ENCODE measurements at places on chromosomes 1 and 21.

- no peak for DNase-seq
Measured at GRCh38 chr21:31732597-31733550, 956 bp upstream of the SCAF4 start.

GRCh38 chr1:162019006-162019405 is 4.7 kb downstream of the OLFML2B start:
- DNase-seq = no peak

GRCh38 chr21:39232861-39233291 is 49.6 kb upstream of the PSMG1 start:
- no peak for DNase-seq

GRCh38 chr1:200221614-200222282 is 188.1 kb downstream of the ZNF281 start:
- no peak for DNase-seq

GRCh38 chr1:174680101-174680500 is 232.3 kb downstream of the GPR52 start:
- no peak for DNase-seq

- DNase-seq = peak; percentile 37
Measured at GRCh38 chr1:228944296-228944695, 209.0 kb downstream of the RHOU start.

DNA sequence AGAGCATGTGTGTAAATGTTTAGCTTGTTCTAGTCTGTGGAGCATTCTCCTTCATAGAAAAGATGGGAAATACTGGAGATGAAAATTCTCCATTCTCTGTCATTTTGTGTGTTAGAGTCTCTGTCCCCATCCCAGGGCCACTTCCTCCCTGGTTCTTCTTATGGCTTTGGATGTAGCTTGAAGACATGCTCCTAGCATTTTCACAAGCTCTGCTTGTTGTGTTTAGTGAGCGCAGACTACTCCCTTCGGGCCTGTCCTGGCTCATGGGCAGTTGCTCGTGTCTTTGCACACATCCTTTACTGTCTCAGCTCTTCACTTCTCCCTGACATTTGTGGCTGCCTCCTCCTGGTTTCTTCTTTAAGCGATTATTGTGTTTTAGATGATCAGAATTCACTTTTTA is 30.4 kb downstream of the MAPKAPK2 start:
- no peak for DNase-seq

- DNase-seq = no peak
Measured at GRCh38 chr1:66250075-66250474, 283.9 kb upstream of the SGIP1 start.

DNA sequence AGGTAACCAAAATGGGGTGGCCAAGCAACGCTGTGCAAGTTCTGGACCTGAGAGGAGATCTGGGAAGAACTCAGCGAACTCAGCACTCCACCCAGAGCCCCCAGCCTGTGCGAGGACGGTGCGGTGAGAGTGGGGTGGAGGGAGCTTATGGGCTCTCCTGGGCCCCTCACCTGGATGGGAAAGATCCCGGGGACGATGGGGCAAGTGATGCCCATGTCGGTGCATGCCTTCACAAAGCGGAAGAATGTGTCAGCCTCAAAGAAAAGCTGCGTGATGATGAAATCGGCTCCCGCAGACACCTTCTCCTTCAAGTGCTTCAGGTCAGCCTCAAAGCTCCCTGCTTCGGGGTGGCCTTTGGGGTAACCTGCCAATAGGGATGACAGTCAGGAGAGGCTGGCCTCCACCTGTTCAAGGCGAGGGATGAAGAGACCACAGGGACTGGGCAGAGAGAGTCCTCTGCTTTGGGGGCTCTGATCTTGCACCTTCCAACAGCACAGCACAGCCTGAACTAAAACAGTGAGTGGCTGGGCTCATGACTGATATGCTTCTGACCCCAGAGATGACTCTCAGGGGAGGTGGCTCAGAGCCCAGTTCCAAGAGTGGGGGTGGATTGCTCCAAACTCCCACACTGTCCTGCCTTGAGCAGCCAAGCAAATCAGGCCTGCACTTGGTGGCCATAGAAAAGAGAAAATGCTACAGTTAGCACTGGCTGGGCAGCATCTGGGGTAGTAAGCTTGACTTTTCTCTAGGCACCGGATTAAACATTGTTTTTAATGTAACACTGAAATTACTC is 9.5 kb downstream of the MTHFR start:
- no peak for DNase-seq

DNA sequence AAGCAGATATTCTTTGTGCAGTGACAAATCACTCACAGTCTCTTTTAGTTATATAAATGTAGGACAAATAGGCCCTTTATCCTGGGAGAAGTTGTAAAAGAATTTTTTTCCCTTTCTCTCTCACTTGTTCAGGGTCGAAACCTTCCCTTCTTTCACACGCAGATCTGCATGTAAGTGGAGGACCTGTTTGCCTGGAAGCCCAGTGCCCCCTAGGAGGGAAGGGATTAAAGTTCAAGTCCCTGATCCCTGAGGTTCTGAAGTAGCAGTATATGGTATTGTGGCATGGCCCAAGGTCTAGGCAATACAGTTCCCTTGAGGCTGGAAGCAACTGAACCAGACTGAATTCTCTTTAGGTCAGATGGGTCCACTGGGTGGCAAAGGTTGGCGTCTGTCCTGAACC is 48.6 kb upstream of the PTGFRN start:
- DNase-seq = no peak

- no peak for DNase-seq
Measured at GRCh38 chr1:64246294-64246917, 43.0 kb downstream of the UBE2U start.

DNA sequence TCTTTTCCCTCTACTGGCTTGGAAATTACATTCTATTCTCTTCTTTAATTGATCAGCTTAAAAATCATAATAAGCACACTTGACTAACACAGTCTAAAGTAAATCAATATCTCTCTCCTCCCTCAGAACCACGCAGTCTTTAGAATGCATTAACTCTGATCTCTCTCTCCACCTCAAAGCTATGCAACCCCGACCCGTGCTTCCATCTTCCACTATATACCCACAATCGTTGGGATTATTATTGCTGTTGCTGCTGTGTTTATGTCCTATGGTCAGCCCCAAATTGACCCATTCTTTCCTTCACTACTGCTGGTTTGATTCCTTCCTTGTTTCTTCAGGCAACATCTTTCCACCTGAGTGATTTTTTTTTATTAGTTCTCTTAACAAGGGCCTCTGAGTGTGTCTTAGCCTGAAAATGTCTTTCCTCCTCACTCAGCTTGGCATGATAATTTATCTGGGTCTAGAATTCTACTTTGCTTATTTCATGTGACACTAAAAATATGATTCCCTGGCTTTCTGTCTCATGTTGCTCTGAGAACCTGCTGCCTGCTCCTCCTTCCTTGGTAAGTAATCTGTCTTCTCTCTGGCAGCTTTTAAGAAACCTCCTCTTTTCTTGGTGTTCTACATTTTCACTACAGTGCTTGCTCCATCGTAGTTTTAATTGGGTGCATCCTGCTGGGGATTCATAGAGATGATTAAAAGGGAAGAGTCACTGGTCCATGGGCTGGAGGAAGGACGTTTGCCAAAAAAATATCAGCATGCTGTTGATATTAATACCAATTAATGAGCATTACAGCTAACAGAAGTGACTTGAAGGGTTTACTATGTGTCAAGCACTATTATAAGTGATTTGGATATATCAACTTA is 472.2 kb downstream of the MATN1 start:
- DNase-seq = no peak

DNA sequence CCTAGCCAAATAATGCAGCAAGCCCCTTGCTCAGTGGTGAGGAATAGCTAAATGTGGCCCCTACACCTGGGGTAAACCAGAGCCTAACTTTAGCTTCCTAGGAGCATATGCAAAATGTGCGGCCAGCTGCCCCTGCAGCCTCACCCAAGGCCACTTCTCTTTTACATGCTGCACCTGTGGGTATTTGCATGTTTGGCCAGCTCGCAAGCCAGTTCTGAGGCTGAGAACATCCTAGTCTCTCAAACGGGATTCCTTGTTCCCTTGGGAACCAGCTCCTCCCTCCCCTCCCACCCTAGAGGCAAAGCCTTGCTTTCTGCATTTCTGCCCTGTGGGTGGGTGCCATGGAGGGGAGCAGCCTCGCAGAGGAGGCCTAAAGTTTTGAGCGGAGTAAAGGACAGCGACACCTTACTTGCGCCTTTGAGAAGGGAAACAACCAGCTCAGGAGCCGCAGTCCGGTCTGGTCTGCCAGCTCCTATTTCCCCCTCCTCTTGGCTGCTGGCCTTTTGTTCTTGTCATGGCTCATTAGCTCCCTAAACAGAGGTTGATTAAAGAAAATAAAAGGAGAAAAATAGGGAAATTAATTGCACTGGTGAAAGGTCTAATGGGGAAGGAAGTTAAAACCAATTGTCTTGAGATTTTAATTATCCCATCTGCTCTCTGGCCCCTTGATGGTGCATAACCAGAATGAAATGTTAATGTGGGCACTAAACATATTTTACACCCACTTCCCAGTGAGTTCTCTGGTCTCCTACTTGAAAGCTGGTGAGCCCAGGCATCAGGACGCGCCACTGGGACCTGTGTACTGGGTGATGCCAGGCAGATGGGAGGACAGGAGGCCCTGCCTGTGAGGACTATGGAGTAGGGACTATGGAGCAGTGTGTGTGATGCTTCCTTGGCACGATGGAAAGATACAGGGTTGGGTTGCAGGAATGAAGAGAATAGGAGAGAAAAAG is 68.7 kb downstream of the TEX35 start:
- DNase-seq = no peak

DNA sequence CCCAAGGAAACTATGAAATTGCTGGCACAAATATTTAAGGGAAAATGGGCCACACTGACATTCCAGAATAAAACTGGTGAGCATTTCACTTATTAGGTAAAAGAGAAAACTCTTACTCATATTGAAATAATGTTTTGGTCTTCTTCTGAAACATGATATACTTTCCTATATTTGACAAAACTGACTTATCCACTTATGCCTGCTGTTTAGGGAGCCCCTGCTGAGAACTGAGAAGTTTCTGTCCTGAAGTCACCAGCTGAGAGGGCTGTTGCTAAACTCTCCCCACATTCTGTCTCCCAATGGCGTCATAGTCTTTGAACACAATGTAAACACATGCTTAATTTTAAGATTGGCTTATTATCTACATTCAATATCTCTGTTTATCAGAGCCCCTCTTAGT is 46.8 kb upstream of the ZC3H11B start:
- DNase-seq = no peak

DNA sequence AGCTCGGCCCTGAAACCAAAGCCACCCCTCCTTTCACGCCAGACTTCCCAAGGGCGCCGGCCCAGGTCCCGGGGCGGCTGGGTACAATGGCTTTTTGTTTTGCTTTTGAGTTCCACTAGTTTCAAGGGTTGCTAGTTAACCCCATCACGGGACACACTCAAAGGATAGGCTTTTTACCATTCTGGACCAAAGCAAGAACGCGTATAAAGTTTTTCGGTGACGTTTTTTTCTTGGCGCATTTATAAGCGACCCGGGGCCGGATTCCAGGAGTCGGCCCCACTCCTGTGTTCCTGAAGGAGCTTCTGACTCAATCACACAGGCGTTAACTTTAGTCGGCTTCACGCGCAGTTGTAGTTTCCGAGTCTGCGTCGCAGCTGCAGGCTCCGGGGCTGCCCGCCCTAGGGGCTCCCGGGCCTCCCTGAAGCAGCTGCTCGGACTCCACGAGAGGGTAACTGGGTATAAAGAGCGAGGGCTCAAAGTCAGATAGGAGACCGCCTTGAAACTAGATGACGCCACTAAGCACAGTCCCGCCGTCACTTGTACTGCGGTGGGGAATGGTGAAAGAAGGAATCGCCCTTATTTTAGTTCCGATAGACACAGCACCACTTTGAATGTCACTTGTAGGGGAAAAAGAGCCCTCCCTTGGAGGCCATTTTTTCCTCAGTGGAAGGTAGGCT is 707 bp upstream of the KLHL21 start:
- DNase-seq = no peak

DNA sequence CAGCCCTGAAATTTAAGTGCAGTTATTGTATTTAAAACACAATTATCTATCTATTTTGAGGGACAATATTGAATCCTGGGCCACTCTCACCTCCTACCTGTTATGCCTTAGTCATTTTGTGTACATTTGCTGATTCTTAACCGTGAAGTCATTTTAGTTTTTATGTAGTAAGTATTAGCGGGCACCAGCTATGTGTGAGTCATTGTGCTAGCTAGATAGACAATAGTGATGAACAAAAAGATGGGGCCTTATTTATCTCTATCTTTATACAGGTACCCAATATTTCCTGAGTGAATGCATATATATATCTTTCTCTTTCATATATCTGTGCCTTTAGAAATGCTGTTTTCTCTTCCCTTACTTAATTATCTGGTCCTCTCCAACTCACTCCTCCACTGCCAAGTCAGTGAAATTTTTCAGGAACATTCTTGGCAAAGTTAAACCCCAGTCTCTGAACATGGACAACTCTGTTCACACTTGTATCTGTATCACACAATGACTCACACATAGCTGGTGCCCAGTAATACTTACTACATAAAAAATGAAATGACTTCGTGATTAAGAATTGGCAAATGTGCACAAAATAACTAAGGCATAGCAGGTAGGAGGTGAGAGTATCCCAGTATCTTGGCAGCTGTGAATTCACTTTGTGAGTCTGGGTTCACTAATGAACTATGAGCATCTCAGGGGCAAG is 166.0 kb upstream of the C8B start:
- DNase-seq = no peak

DNA sequence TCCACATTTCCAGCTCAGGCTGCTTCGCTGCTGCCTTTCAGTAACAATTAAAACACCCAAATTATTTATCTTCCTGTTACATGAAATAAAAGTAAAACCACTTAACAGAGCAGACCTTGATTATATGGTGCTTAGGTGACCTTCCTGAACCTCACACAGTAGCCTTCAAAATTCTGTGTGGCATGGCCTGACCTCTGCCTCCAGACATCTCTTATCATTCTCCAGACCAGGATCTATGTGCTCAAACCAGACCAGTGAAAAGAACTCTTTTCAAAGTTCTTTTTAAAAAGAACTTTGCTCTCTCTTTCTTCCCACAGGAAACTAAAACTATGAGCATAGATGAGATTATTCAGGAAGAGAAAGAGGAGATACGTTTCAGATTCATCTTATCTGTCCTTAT is 37.8 kb downstream of the KIAA0319L start:
- DNase-seq = no peak

DNA sequence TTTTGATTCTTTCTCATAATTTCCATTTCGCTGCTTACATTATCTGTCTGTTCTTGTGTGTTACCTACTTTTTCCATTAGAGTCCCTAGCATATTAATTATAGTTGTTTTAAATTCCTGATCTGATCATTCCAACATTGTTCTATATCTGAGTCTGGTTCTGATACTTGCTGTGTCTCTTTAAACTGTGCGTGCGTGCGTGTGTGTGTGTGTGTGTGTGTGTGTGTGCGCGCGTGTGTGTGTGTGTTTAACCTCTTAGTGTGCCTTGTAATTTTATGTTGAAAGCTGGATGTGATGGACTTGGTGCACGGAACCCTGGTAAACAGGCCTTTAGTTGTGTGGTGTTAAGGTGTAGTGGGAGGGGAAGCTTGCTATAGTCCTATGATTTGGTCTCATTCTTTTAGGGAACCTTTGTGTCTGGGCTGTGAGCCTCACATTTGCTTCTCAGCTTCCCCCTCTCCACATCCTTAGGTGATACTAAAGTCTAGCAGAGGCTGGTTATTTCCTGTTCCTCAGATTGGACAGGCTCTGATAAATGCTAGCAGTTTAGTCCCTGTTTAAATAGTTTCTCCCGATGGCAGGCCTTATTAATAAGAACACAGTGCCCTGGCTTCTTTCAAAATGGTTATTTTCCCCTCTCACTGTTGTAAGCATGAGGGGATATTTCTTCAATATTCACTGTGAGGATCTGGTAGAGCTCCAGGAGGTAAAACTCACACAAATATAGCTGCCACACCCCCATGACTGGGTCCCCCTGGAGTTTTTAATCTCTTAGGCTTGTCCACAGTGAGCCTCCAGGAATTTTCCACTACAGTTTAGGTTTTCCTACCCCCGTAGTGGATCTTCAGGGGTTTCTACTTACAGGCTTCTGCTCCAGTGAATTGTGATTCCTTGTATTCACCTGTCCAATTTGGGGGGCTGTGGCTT is 118.3 kb downstream of the GALNT2 start:
- DNase-seq = no peak

All from vagina (tissue), 2 donors.